ENCODE measurements at places on chromosomes 13 and 19.

- peak; percentile 26 for DNase-seq
Measured at GRCh38 chr19:49391581-49392399, 3.7 kb downstream of the KASH5 start.

- no peak for DNase-seq
Measured at GRCh38 chr19:51342631-51343569, 961 bp upstream of the VSIG10L start.

DNA sequence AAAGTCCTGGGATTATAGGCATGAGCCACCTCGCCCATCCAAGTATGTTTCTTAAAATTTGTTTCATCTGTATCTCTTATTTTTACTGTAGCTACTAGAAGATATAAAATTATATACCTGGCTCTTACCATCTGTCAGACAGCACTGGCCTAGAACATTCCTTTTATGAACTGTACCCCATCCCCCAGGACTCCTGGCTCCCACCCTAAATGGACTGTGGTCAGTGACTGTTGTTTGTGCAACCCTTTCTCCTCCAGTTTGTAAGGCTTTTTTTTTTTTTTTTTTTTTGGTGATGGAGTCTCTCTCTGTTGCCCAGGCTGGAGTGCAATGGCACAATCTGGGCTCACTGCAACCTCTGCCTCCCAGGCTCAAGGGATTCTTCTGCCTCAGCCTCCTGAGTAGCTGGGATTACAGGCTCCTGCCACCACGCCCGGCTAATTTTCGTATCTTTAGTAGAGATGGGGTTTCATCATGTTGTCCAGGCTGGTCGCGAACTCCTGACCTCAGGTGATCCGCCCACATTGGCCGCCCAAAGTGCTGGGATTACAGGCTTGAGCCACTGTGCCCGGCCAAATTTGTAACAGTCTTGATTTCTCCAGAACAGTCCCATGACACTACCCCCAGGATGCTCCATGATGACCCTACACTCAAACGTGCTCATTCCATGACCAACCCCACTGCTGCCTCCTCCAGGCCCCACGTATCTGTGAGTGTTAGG lies 2.5 kb downstream of the NDUFA3 start:
- no peak for DNase-seq

GRCh38 chr13:101555610-101556009 lies 103.1 kb downstream of the ITGBL1 start:
- no peak for DNase-seq
